ENCODE measurements at places on chromosomes 7 and 10.

DNA sequence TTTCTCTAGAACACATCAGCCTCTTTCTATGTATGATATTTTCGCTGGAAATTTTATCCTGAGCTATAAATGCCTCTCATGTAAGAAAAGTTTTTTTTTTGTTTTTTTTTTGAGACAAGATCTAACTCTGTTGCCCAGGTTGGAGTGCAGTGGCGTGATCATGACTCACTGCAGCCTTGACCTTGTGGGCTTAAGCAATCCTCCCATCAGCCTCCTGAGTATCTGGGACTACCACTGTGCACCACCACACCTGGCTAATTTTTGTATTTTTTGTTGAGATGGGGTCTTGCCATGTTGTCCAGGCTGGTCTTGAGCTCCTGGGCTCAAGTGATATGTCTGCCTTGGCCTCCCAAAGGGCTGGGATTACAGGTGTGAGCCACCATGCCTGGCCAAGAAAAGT, 80.4 kb downstream of the ADK start:
- DNase-seq: no peak

DNA sequence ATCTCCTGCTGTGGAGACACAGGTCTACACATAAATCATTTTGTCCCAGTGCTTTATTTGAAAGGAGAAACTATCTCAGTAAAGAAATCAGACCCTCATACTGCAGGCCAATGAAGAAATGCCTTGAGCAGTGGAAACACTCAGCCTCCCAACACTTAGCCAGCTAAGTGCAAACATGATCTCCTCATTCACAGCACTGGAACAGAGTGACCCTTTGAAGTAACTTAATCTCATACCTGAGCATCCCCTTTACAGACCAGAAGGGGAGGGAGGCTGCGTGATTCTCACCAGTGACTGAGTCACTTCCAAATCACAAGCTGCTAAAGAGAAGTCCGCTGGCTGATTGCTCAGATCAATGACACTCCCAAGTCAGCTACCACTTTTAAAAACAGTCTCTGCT, 4.5 kb downstream of the CHST15 start:
- no peak for DNase-seq

- no peak for DNase-seq
Observed at GRCh38 chr7:102914585-102914984, 1.8 kb downstream of the LRRC17 start.

DNA sequence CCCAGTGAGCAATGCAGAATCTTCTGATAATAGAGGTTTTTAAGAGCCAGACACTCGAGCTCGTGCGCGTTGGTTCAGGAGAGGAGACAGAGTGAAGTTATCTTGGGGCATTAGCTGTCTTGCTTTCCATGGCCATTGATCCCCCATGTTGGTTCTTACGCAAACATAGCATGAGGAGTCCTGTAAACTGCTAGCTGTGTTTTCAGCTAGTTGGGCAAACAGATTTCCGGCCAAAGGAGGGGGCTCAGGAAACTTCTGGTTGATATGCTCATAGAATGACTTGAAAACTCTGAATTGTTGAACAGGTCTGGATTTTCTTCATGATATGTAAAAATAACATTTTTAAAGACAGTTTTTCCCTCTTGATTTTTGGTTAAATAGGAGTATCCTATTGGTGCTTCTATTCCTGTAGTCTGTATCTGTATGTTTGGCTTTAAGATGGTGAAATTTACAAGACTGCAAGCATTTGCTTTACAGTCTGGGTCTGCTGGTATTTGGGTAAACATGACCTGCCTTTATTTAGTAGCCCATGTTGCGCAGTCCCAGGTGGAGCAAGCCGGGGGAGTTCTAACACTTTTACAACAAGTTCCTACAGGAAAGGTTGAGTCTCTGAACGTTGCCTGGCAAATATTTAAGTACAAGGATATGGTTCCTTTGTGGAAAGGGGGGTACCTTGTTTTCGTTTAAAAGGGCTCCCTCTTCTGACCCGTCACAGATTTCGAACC, 218.4 kb upstream of the KCND2 start:
- no peak for DNase-seq

- no peak for DNase-seq
Observed at GRCh38 chr7:148624735-148625134, 34.2 kb downstream of the C7orf33 start.

GRCh38 chr7:159088016-159088865, 56.4 kb downstream of the VIPR2 start:
- DNase-seq: no peak

GRCh38 chr10:97020452-97021400, 165.0 kb downstream of the SLIT1 start:
- DNase-seq: no peak

DNA sequence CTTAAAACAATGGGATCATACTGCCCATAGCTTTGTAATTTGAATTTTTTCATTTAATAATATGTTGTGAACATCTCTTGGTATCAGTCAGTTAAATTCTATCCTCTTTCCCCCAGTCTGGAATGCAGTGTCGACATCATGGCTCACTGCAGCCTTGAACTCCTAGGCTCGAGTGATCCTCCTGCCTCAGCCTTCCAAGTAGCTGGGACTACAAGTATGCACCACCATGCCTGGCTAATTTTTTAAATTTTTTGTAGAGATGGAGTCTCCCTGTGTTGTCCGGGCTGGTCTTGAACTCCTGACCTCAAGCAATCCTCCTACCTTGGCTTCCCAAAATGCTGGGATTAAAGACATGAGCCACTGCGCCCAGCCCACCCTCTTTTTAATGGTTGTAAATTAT, 34.6 kb downstream of the MPLKIP start:
- no peak for DNase-seq

DNA sequence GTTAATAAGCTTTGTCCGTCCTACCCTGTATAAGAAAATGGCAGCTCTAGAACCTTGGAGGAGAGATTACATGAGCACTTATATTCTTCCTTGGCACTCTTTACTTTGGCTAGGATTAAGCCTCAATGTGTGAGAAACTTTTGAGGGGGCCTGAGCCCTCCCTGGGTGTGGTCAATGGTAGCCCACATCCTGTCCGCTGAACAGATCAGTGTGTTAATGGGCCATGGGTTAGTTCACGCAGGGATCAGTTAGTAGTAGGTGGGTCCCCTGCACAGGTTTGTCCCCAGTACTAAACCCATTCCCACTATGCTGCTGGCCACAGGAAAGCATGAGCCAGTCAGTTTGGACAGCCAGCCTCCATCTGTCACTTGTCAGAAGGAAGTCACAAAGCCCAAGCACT, 20.2 kb upstream of the IKZF1 start:
- DNase-seq: no peak

- no peak for DNase-seq
Observed at GRCh38 chr10:70120417-70120816, 12.2 kb downstream of the AIFM2 start.

DNA sequence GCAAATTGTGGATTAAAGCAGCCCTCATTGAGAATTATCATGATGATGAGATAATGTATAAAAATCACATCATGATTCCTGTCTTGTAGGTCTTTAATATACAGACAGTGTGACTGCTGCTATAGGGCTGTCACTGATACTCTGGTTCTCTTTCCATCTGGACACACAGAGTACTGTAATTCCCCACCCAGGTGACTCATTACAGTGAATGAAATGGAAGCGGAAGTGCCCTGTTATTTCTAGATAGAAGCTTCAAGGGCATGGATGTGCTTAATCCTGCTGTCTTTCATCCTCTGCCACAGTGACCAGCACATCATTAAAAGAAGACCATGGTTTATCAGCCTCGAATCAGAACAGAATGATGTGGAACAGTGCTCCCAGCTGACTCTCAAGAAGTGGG, 1234.0 kb downstream of the SORCS3 start:
- DNase-seq: no peak

GRCh38 chr7:132959891-132960290, 122.0 kb downstream of the CHCHD3 start:
- DNase-seq: no peak

GRCh38 chr10:110802090-110802489, 69.6 kb upstream of the PDCD4 start:
- DNase-seq: no peak

- no peak for DNase-seq
Observed at GRCh38 chr7:132815696-132816311, 239.5 kb upstream of the PLXNA4 start.

- no peak for DNase-seq
Observed at GRCh38 chr10:68088740-68089139, 13.7 kb upstream of the HERC4 start.

DNA sequence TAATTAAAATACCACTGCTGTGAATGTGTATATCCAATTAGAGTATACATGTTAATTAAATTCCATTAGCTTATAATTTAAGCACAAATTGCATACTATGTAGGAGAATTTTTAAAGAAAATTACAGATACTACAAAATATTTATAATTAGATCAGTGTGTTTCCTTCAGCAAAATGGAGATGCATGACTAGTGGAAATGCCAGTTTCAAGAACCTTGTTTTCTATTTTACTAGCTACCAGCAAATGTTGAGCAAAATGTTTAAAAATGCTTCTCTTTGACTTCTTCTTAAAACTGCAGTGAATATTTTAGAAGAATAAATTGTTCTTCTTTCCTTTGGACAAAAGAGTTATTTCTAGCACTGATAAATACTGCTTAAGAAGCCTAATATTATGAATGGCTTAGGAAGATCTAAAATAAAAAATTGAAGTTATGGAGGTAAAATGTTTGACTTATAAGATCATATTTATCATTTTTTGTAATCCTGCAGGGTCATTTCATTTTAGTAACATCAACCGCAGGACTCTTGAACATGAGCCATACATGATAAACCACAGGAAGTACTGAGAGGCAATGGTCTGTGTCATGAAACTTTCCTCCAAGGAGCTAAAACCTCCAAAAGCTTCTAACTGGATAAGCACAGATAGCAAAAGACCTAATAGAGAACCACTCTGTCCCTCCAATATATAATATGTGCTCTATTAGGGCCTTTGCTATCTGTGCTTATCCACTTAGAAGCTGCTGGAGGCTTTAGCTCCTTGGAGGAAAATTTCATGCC, 1066.0 kb upstream of the CELF2 start:
- no peak for DNase-seq

DNA sequence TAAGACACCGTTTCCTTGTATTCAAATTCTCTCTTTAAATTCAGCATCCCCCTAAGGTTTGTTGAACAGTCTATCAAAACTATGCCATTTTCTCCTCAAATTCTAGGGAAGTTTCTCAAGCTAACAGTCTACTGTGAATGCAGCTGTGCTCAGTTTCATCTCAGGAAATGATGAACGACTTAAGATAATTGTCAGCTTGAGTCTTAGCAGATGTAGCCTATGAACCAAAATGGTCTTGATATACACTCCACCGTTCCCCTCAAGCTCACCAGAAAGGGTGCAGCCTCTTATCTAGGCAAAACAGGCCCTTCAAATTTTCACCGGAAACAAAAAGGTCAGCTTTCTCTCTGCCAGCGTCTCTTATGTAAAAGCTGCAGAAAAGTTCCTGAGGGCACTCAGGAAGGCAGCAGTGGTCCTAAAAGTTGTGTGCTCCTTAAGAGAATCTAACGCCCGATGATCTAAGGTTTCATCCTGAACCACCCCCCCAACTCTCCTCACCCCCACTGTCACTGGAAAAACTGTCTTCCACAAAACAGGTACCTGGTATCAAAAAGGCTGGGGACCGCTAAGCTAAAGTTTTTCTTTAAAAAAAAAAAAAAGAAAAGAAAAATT, 2.1 kb downstream of the DNAJC9 start:
- DNase-seq: no peak

GRCh38 chr10:61397175-61397986, 55.8 kb downstream of the TMEM26 start:
- DNase-seq: no peak
